ENCODE measurements at places on chromosomes 11 and 22. TPM values are rescaled to one million over a fixed set of nuclear protein-coding genes. Genes with fewer than 3 reads are reported as not detected.
A peak's percentile ranks its signal among the peaks of the same experiment; 100 is the strongest.

GRCh38 chr11:131025421-131026125, 109.3 kb upstream of the SNX19 start:
- DNase-seq, result no peak

DNA sequence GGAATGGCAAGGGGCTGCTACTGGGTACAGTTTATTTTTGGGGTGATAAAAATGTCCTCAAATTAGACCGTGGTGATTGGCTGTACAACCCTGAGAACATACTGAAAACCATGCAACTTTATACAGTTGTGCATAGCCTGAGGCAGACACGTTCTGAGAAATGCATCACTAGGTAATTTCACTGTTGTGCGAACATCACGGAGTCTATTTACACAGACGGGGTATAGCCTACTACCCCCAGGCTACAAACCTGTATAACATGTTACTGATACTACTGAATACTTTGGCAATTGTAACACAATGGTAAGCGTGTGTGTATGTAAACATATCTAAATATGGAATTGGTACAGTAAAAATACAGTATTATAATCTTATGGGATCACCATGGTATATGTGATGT, 23.6 kb downstream of the NARS2 start:
- DNase-seq, result no peak

GRCh38 chr22:37178350-37179125, 9.5 kb downstream of the C1QTNF6 start:
- no peak for DNase-seq

GRCh38 chr11:56340289-56340688, 5.5 kb upstream of the OR8K1 start:
- no peak for DNase-seq

DNA sequence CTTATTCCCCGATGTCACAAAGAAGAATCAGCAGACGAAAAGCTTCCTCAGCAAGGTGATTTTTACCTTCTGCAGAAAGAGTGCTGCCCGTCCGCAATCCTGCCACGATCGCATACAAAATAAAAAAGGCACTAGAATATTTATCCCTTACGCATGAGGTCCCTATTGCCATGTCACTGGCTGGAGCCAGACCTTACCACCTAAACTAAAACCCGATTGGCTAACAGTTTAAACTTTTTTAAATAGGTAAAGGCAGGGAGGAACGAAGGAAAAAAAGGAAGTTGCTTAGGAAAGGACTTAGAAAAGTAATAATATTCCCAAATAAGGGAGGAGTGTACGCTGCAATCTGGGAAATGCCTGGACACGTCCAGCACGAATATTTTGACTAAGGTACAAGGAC, 21.2 kb upstream of the ALDH3B2 start:
- no peak for DNase-seq

DNA sequence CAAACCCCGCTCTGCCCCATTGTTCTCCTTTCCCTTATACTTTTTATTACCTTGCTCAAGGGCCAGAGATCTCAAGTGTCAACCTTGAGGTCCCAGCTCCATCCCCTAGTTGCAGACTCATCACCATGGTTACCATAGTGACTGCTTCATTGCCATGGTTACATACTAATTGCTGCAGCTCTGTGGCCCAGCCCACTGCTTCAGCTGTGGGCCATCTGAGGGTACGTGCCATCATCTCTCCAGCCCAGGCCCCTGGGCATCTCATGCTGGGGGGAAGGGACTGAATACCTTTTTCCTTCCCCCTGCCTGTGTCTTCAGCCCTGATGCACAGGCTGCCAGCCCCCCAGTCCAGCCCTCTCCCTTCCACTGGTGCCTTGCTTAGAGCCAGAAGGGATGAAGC, 22.2 kb downstream of the TREH start:
- DNase-seq, result peak; percentile 46

DNA sequence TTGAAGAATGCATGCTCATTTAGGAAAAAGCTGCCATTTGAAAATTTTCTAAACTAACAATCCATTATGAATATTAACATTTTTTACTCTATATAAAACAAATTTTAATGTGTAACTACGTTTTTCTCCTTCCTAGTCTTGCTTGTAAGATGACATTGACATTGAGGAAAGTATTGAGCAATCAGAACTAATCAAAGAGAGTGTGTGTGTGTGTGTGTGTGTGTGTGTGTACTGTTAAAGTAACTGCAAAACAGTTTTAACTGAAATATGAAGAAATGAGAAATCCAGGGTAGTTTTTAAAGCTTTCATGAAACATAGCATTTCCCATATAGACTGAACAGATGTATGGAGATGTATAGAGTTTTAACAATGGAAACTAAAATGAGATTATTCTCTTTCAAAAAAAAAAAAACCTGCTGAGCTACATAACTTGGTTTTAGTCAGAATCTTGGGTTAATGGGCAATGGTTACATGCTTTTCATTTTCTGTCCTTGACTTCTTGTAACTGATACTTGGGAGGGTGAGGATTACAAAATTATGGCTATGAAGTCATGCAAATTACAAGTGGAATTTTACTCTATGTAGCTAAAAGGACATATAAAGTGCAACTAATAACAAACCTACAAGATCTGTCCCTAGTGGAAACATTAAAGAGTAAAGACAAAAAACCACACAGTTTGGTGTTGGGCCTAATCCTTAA, 2.0 kb downstream of the PDGFD start:
- DNase-seq, result no peak

The GAS2 gene
- total RNA-seq, result 0.76 TPM

The OR51B4 gene
- total RNA-seq, result not detected
